ENCODE measurements at places on chromosomes 12 and 14.

GRCh38 chr14:100529561-100530031 lies 57.6 kb downstream of the BEGAIN start:
- no peak for DNase-seq

GRCh38 chr12:40012711-40013110 lies 93.2 kb downstream of the SLC2A13 start:
- DNase-seq, result no peak

GRCh38 chr14:38253676-38254075 lies 2.2 kb downstream of the CLEC14A start:
- no peak for DNase-seq

DNA sequence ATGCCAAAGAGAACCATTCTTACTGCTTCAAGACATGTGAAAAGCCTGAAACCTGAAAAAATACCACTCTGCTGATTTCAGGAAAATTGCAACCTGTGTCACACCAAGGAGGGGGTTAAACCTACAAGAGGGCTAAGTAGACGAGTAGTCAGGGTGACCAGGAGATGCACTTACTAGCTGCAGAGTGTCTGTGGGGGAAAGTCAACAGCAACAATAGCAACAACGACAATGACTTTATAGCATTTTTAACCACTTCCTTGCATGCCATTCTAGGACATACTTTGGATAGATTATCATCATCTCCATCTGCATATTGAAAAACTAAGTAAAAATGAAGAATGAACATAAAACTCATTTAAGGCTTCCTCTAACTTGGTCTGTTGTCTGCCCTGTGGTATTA lies 902.7 kb downstream of the BCL11B start:
- DNase-seq, result no peak

DNA sequence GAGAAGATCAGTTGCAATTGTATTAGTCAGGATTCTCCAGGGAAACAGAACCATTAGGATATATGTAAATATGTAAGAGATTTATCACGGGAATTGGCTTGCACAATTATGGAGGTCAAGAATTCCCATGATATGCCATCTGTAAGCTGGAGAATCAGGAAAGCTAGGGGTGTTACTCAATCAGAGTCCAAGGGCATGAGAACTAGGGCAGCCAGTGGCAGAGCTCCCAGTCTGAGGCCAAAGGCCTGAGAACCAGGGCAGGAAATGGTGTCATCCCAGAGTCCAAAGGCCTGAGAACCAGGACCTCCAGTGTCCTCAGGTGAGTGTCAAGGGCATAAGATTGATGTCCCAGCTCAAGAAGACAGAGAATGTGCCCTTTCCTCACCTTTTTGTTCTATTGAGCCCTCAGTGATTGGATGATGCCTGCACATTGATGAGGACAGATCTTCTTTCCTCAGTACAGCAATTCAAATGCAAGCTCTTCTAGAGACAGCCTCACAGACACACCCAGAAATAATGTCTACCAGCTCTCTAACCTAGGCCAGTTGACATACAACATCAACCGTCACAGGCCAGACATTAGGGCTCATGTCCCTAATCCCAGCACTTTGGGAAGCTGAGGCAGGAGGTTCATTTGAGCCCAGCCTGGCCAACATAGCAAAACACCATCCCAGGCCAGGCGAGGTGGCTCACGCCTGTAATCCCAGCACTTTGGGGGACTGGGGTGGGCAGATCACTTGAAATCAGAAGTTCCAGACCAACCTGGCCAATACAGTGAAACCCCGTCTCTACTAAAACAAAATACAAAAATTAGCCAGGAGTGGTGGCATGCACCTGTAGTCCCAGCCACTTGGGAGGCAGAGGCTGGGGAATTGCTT lies 34.9 kb upstream of the ZNF740 start:
- DNase-seq, result no peak

GRCh38 chr12:64558754-64559153 lies 51.5 kb upstream of the RASSF3 start:
- DNase-seq, result no peak

DNA sequence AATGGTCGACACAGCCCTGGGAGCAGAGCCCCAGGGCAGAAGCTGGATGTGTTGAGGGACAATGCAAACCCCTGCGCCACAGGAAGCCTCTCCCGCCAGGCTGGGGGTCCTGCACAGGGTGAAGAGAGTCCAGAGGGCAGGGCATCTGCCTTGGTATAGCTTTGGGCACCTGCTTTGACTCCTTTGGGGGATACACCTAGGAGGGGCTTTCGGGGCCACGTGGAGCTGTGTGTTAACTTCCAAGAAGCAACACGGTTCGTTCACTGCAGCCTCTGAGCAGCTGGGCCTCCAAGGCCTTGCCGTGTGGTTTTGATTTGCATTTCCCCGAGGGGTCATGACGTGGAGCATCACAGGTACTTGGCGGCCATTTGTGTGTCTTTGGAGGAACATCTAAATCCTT lies 5.8 kb upstream of the PUS1 start:
- DNase-seq, result no peak

DNA sequence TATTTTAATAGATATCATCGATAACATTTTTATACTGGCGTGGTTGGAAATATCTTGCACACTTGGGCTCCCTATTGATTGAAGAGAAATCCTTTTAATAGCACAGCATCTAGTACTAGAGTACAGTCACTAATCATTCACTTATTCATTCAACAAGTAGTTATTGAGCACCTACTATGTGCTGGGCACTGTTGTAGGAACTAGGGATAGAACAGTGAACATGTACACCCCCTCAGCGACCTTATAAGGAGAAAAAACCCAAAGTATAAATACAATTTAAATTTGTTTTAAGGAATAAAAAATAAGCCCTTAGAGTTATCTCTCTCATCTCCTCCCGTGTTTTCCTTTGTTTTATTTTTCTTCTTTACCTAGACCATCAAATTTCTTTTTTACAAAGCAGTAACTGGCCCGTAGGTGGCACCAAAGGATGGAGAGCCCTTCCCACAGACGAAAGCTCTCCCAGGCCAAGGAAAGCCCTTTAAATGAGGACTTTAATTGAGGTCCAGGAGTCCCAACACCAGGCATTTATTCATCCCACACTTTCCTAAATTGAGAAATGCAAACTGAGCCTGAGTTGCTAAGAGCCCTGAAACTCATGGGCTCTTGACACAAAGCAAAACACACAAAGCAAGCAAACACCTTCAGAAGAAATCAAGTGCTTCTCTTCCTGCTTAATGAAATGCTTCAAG lies 29.0 kb downstream of the PEBP1 start:
- no peak for DNase-seq

DNA sequence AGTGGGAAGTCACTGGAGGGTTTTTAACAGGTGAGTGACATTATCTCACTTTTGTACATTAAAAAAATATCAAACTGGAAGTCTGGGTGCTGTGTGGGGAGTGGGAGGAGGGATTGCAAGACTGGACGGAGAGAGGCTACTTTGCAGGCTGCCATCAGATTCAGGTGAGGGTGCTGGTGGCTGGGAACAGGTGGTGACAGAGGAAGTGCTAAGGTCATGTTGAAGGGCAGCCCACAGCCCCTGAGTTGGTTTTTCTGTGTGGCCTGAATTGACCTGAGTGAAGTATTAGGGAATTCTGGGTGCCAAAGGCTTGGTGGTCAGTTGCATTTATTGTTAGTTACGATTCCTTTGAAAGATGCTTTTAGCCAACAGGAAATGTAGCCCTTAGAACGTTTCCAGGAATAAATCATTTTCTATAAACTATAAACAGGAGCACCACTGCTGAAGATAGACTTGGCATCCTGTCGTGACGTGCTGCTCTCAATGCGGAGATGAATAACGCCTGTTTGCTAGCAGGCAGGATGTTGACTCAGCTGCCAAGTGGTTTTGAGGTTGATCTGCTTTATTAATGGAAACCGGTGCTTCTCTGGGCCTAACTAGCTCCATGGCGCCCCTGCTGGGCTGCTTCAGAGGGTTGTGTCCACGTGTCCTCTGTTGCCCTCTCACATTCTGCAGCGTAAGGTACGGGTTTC lies 707.5 kb upstream of the TMEM132C start:
- peak; percentile 76 for DNase-seq

DNA sequence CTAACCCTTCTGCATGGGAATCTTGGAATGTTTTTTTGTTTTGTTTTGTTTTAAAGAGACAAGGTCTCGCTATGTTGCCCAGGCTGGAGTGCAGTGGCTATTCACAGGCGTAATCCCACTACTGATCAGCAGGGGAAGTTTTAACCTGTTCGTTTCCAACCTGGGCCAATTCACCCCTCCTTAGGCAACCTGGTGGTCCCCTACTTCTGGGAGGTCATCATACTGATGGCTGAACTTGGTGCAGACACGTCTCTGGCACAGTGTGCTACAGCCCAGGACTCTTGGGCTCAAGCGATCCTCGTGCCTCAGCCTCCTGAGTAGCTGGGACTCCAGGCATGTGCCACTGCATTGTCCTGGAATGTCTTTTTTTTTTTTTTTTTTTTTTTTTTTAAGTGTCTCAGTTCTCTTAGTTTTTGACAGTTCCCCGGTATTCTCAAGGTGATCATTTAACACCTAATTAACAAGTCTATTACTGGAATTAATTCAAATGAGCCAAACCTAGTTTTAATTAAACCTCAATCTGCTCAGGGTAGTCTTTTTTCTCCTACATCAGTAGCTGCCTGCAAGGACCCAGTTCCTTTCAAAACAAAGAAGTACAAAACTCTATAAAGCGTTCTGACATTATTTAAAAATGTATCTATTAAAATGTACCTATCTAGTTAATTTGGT lies 49.0 kb upstream of the ISM2 start:
- DNase-seq, result no peak

GRCh38 chr14:32597771-32598170 lies 268.7 kb downstream of the AKAP6 start:
- no peak for DNase-seq

DNA sequence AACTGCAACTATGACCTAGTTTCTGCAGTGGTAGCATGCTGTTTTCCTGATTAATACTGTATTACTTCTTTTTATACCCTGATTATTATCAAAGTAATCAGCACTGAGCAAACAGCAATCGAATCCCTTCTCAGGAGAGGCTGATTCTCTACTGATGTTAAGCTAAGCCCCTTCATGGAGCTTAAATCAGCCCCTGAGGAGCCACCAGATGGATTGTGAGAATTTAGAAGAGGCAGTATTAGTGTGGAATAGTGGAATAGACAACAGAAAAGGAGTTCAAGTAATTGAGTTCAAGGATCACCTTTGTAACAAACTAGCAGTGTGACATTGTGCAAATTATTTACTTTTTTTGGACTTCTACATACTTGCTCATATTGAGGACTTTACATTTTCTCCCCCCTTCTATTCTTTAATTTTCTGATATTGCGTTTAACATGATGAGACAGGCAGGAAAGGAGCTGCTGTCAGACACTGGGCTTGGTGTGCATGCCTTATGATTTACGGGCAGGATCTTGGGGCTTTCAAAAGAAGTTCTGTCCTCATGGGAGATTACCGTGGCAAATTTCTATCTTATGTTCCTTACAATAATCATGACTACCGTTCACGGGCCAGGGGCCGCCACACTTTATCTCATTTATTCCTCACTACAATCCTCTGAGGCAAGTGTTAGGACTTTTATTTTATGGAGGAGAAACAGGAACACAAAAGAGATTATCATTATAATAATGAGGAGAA lies 68.0 kb downstream of the PTPRR start:
- DNase-seq, result no peak

DNA sequence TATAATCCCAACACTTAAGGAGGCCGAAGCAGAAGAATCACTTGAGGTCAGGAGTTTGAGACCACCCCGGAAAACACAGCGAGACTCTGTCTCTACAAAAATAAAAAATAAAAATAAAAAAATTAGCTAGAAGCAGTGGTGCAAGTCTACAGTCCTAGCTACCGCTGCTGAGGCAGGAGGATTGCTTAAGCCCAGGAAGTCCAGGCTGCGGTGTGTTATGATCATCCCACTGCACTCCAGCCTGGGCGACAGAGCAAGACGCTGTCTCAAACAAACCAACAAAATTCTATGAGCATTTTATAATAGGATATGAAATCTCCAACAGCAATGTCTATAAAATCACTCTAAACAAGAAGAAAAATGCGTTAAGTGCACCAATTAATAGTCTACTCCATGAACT lies 75.3 kb downstream of the PPP1R12A start:
- DNase-seq, result no peak

DNA sequence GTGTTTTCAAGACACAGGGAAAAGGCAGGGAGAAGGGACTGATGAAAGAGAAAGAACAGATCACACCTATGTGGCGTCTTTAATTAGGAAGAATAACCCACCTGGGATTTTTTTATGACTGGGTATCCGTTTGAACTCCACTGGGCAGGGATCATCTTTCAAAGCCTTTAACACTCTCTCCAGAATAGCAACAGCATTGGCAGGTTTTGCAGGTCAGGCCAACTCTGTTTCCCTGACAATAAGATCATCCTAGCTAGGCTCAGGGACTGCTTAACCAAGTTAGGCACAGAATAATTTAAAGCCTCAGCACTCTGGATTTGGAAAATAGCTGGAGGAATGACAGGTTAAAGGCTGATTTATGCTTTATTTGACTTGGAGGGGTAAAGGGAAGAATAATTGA lies 117.6 kb downstream of the SUDS3 start:
- DNase-seq, result no peak

- DNase-seq, result peak; percentile 2
Measured at GRCh38 chr14:87049950-87050349, 943.0 kb downstream of the GALC start.

- no peak for DNase-seq
Measured at GRCh38 chr14:73333031-73333430, 95.7 kb downstream of the PAPLN start.

DNA sequence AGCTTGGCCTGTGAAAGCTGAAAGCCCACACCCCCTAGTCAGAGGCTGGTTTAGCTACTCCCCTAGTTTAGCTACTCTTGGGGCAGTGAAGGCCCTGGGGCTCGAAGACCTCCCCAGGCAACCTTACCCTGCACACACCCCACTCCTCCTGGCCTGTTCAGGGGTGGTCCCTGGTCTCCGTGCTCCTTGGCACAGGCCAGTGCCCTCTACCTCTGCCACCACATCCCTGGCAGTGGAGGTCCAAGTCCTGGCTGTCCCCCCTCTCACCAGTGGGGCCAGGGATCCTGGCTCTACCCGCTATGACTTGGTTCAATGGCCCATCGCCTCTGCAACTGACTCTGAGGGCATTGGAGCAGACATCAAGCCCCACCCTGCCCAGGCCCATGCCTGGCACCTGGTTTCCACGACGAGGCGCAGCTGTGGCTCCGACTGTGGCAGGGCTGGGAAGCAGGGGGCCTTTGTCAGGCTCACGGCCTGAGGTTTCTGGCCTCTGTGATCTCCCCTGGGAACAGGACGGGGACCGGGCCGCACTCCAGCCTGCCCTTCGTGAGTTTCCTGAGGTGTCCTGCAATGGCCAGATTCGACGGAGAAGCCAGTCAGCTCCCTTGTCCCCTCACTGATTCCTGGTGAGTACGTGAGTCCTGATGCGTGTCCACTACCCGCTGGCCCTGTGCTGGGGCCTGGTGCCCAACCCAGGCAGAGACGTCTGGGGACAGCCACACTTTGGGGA lies 5.7 kb downstream of the TMEM121 start:
- no peak for DNase-seq

- no peak for DNase-seq
Measured at GRCh38 chr12:95083938-95084337, 10.5 kb upstream of the NR2C1 start.

All from activated naive CD8-positive, alpha-beta T cell treated with anti-CD3 and anti-CD28 coated beads for 36 hours (primary cell).